Stimulated activated CD8-positive, alpha-beta memory T cell treated with anti-CD3 and anti-CD28 coated beads, Interleukin-4, amount 100 ng/mL, for 1 hour (primary cell): ENCODE measurements at places on chromosomes 1 and 21.

DNA sequence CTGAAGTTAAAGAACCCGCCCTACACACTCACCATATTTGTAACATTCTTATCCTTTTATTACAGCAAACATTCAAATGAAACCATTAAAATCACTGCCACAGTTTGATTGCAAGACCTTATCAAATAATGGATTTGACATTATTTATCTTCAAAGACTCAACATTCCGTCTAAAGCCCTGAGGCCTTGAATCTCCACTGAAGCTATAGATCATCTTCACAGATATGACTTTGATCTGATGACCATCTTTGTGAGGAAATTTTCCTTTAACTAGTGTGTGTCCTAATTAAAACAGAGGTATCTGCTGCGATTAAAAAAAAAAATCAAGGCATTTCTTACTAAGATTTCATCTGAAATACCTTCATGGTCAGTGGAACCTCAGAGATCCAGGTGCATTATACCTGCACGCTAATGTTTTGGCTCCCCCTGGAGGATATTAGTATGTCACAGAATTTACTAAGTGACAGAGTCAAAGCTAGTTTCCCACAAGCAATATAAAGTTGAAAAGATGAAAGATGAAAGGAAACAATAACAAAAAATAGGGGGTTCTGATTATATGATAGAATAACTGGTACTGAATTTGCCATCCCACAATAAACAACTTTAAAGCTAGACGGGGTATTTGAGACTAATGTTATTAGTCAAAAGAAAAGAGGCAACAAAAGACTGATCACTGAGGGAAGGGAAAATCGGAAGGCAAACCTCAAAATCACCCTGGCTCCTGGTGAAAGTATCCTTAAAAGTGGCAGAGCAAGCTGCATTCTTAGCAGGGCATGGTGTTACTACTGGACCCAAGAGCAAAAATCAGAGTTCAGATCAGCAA lies 923.4 kb downstream of the NCAM2 start:
- no peak for DNase-seq

GRCh38 chr1:20430355-20431175 lies 55.4 kb downstream of the CAMK2N1 start:
- DNase-seq: no peak

GRCh38 chr1:91080650-91081049 lies 58.8 kb upstream of the ZNF644 start:
- no peak for DNase-seq

- no peak for DNase-seq
Observed at GRCh38 chr1:64121766-64122385, 81.5 kb upstream of the UBE2U start.

GRCh38 chr1:21020151-21020550 lies 156.5 kb downstream of the EIF4G3 start:
- no peak for DNase-seq

DNA sequence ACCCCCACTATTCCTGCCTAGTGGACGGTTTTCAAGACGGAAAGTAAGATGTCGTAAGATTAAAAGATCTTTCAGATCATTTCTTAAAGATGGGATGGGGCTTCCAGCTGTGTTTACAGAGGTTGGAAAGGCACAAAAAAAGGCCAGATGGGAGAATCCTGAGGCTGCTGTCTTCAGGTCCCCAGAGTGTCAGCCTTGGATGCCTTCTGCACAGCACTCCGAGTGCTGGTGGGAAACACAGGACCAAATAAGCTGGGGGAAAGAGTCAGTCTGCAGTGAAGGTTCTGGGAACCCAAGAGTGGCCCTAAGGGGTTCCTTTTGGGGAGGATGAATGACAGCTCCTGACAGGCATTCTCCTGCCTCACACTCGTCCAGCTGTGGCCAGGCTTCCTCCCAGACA lies 96.5 kb downstream of the COLGALT2 start:
- DNase-seq: no peak

- no peak for DNase-seq
Observed at GRCh38 chr1:115477071-115477470, 139.0 kb upstream of the NGF start.

DNA sequence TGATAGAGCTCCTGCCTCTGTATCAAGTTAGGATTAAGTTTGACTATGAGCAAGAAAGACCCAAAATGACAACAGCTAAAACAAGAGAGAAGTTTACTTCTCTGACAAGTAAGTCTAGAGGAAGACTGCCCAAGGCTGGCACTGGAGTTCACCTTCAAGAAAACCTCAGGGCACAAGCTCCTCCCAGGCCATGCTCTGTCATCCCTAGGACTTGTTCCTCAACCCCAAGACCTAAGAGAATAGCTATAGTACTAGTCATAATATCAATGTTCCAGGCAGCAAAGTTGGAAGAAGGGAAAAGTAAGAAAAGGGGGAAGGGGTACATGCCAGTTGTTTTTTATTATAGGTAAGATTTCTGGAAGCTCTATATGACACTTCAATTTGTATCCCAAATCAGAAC lies 26.4 kb upstream of the DARS2 start:
- DNase-seq: no peak

GRCh38 chr1:174785510-174785909 lies 214.2 kb upstream of the CACYBP start:
- DNase-seq: no peak

- no peak for DNase-seq
Observed at GRCh38 chr1:24483441-24483840, 19.2 kb upstream of the RCAN3 start.
